Activated CD4-positive, CD25-positive, alpha-beta regulatory T cell treated with anti-CD3 and anti-CD28 coated beads, Interleukin-2, amount 50 U/mL, for 16 hours (primary cell): ENCODE measurements at places on chromosomes 7 and 10.

DNA sequence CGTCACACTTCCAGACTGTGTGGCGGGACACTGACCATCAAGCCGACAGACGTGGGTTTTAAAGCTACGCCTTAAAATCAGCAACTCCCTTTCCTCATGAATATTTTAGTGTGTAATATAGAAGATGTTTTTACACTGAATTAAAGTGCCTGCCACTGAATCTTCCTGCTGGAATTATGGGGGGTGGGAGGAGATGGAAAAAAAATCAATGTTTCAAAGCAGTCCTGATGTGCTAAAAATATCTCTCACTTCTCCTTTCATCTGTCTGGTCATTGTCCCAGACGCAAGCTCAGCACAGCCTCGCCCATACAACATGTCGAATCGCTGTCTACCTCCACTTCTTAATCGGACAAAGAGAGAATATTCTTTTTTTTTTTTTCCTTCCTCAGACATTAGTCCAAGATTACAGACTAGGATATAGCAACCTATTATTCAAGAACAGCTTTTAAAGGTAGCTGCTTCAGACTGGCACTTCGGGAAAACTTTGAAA is 165.1 kb upstream of the KLF14 start:
- DNase-seq = no peak

DNA sequence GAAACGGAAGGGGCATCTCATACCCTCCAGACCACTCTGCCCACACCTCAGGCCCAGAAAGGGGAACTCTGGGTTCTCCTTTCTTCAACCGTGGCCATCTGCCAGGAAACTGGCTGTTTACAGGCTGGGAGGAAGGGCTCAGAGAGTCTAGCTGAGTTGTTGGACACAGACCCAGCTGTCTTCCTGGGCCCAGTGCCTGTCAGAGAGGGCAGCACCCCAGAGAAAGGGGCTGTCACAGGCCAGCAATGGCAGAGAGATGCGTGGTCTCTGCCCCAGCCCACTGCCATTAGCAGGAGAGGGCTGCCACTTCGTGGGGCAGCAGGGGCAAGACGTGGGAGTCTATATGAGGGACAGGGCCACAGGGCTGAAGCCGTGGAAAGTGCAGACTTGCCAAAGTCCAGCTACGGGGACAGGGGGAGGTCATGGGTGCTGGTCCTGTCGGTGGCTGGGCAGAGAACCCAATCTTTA is 11.0 kb downstream of the GRID1 start:
- DNase-seq = no peak

GRCh38 chr7:44707558-44708230 is 41.0 kb upstream of the ZMIZ2 start:
- DNase-seq = no peak

- DNase-seq = no peak
Measured at GRCh38 chr7:105206985-105207384, 181.7 kb downstream of the SRPK2 start.

- DNase-seq = no peak
Measured at GRCh38 chr7:99386584-99387238, 12.2 kb downstream of the ARPC1B start.
